Smooth muscle cell of trachea (primary cell): ENCODE measurements at places on chromosomes 5 and 9. TPM values are rescaled to one million over a fixed set of nuclear protein-coding genes. Genes with fewer than 3 reads are reported as not detected.

Gene DBH
- total RNA-seq, result not detected in 2 replicates

Gene PIP5K1B
- not detected in 2 replicates for total RNA-seq

Gene C5
- 5.1 and 8.9 TPM in 2 replicates for total RNA-seq

Gene ADGRD2
- total RNA-seq, result not detected in 2 replicates

Gene UCK1
- total RNA-seq, result 21.5 and 25.2 TPM in 2 replicates

Gene FBXL7
- 7.3 and 8.3 TPM in 2 replicates for total RNA-seq
